ENCODE measurements at places on chromosomes 5 and 9.

DNA sequence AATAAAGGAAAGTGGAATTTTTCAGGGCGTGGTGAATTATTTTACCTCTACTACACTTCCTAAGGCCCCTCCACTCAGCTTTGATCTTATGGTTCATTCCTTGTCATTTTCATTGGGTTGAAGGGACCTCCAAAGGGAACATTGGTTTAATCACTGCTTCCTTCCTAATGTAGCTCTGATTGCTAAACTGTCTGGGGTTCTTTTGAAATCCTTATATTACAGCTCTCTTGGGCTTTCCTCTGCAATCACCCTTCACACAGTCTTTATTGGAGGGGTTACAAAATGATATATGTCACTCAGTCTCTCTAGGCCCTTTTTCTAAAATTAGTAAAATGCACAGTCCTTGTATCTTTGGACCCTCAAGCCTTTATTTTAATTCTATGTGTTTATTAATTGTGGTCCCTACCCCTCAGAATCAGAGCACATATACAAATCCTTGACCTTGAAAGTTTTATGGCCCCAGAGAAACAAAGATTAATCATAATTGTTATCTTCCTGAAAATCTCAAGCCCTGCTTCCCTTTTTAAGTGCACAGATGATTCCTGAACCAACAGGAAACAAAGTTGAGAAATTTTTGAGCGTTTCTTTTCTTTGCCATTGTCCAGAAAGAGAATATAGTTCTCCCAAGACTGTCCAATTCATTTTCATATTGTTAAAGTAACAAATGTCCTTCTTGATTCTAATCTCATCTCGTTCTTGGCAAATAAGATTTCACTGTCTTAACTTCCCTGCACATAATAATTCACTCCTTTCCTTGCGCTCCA, 330.0 kb downstream of the ARRDC3 start:
- DNase-seq: no peak

GRCh38 chr5:179354305-179354882, 9.1 kb upstream of the ADAMTS2 start:
- no peak for DNase-seq

- no peak for DNase-seq
Observed at GRCh38 chr5:41368158-41368557, 142.2 kb downstream of the PLCXD3 start.

- DNase-seq: no peak
Observed at GRCh38 chr5:152177626-152178349, 227.3 kb downstream of the NMUR2 start.

GRCh38 chr9:138117101-138117750, 239.6 kb downstream of the CACNA1B start:
- no peak for DNase-seq

DNA sequence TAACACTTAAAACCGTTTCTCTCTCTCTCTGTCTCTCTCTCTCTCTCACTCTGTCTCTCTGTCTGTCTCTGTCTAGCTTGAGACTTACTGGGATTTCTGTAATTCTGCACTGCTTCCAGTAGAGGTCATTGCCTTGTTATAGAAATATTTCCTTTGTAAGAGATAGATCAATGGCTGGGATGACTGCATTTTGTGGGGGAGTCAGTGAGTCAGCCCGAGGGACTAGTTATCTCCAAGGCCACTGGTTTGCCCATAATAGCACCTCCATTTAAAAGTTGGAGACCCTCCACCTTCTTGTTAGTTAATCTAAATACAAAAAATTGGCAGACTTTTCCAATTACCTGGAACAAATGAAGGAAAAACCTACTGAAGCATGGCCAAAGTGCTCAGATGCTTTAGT, 547.2 kb downstream of the LRRC70 start:
- DNase-seq: peak; percentile 64

GRCh38 chr9:137444106-137444790, 3.1 kb upstream of the ENTPD8 start:
- no peak for DNase-seq

DNA sequence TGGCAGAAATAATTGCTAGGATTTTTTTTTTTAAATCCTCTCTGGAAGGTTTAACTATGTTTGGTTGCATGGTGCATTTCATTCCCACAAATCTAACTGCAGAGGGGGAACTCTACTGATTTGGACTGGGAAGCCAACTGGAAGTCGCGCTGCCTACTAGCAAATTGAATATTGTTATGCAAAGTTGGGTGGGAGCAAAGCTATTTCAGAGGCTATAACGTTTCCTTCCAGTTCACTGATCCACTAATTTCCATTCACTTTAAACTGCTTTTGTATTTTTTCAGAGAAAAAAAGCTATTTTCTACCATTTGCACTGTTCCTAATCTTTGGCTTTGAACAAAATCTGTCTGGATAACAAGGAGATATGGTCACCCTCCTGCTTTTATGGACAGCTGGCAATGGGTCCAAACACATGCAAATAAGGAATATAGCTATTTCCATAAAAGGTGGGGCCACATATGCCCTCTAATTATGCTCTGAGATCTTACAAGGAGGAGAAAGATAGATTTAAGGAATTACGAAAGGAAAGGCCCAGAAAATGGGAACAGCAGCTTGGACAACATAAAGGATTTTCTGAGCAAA, 40.1 kb downstream of the MACIR start:
- DNase-seq: no peak

DNA sequence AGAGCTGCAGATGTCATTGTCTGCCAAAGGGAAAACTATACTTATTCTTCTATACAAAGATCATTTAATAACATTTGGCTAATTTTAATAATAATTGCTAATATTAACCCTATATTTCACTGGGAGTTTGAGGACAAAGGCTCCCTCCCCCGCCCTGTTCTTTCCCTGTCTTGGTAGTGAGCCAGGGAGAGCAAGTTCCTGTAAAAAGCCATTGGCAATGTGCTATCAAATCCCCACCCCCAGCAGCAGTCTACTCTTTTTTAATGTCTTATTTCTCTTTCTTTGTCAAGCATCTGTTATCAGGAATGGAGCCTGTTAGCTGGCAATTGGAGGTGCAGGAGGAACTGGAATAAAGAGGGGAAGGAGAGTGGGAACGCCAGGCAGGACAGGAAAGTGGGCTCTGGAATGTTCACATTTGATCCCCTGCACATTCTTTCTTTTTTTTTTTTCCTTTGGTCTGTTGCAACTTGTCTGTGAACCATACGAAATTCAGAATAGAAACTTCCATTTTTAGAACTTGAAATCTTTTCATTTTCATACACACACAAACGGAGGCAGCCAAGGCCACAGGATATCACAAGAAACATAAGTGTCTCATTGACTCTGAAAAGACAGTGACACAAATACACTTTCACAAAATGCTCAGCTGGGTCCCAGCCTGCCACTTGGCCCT, 664.8 kb upstream of the ZNF608 start:
- peak; percentile 62 for DNase-seq

GRCh38 chr5:38613490-38613889, 57.0 kb upstream of the LIFR start:
- no peak for DNase-seq

GRCh38 chr5:33563983-33564908, 123.5 kb downstream of the TARS1 start:
- DNase-seq: no peak

- DNase-seq: no peak
Observed at GRCh38 chr5:50953290-50953689, 286.9 kb downstream of the PARP8 start.

GRCh38 chr5:98771382-98772109, 1.9 kb upstream of the RGMB start:
- DNase-seq: peak; percentile 91

DNA sequence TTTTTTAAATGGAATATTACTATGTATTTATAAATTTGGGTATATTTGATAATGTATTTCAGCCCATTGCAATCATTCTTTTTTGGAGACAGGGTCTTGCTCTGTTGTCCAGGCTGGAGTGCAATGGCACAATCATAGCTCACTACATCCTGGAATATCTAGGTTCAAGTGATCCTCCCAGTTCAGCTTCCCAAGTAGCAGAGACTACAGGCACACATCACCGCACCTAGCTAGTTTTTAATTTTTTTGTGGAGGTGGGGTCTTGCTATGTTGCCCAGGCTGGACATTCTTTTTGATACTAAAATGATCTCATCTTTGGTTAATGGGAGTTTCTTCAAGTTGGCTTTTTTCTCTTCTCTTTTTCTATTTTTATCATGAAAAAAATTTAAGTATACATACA, 91.3 kb downstream of the UNC13B start:
- DNase-seq: no peak

GRCh38 chr5:35822511-35822910, 34.2 kb upstream of the IL7R start:
- DNase-seq: no peak

GRCh38 chr9:34985311-34985899, 4.1 kb upstream of the DNAJB5 start:
- DNase-seq: peak; percentile 70

GRCh38 chr5:158388021-158388420, 529.1 kb upstream of the CLINT1 start:
- no peak for DNase-seq

GRCh38 chr5:169923988-169924387, 56.3 kb downstream of the INSYN2B start:
- DNase-seq: no peak

DNA sequence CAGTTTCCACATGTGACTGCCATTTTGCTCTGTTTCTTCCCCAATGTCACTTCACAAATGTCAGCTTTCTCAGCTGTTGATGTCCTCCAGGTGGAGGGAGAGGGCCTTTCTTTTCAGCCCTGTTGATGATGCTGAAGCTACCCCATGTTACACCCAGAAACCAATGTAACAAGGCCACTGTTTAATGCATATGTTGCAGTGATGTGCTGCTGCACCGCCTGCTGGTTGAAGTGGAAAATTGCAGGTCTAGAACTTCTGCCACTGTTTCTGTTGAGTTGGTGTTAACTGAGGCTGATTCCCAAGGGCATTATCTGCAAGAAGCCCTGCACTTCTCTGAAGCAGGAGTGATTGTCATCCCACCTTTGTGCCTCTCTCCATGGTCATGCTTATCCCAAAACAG, 428.4 kb downstream of the KDM4C start:
- peak; percentile 15 for DNase-seq

GRCh38 chr9:107971241-107971640, 481.7 kb upstream of the KLF4 start:
- no peak for DNase-seq
